Lower lobe of right lung (tissue), 2 donors: ENCODE measurements at places on chromosomes 1 and 21.

- DNase-seq = no peak
Observed at GRCh38 chr1:233972951-233973635, 68.6 kb downstream of the SLC35F3 start.

DNA sequence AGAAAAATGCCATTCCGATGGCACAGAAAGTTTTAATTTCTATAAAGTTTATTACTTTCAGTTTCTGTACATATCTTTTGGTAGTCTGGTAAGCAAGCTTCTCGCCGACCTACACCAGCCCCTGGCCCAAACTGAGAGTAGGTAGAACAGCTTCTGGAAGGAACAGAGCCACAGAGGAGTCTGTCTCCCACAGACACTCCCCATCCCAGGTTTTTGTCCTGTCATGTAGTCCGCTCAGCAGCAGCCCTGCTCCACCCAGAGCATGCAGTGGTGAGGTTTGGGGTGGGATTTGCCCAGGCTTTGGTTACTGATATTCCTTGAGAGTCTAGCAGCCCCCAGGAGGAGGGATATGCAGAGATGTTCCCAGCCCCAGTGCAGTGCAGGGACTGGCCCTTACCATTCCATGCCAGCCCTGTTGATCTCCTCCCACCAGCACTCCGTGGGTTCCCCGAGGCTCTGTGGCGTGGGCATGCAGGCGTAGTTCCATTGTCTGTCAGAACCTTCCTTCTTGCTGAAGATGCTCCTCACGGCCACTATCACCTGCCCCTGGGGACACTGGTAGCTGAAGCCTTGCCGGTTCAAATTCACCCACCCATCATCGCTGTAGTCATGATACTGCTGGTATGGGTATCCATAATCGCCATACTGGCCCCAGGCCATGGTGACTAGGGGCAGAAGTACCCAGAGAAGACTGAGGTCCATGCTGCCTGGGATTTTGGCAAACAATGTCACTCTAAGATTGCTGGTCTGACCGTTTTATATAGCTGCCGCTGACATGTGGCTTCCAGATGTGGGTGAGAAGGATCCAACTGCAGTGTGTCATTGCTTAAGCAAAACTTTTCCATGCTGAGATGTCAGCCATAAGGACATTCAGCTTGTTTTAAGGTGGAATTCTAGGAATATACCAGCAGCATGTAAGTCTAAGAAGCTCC is at the start of gene DPT:
TSS of gene DPT (minus strand) at position 734 of the 932 bp plus-strand sequence. CDS start at position 702, 32 bp downstream.
- DNase-seq = no peak

GRCh38 chr21:27704567-27705166 is 737.8 kb upstream of the ADAMTS5 start:
- no peak for DNase-seq

- no peak for DNase-seq
Observed at GRCh38 chr1:204782118-204782700, 88.5 kb upstream of the NFASC start.
